ENCODE measurements at places on chromosomes 11 and 22.

DNA sequence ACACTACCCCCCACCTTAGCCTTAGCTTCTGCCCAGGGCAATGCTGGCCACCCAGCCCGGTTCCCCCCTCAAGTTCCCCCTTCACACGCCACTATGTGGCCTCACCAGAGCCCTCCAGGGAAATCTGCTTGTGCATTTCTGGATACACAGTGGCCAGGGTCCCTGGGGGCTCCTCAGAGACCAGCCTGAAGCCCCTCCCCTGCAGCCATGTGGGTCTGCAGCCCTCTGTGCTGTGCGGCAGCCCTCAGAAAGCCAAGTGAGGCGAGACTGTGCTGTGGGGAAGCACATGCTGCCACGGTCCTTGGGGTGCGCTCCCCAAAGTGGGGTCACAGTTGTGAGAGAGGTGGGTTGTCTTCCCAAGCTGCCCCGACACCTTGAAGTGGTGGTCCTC is 2.1 kb upstream of the PLXNB2 start:
- DNase-seq, result no peak

GRCh38 chr11:34650528-34650927 is 29.6 kb downstream of the EHF start:
- DNase-seq, result no peak

GRCh38 chr11:131584785-131585592 is 214.6 kb downstream of the NTM start:
- DNase-seq, result no peak

- DNase-seq, result no peak
Observed at GRCh38 chr11:15580056-15580774, 465.5 kb downstream of the INSC start.

DNA sequence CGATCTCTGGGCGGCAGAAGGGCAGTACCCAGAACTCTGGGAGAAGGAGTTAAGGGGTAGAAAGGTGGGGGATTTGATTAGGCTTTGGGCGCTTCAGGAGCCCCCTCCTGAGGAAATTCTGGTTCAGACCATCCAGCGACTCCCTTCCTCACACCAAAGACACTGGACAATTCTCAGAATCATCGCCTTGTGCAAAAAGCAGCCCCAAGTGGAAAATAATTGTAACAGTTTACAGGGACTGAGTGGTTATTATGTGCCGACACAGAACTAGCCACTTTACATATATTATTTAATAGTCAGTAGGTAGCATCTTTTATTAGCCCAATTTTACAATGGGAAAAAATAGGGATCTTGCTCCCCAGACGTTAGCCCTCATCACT is 662 bp upstream of the TRIM3 start:
- no peak for DNase-seq

DNA sequence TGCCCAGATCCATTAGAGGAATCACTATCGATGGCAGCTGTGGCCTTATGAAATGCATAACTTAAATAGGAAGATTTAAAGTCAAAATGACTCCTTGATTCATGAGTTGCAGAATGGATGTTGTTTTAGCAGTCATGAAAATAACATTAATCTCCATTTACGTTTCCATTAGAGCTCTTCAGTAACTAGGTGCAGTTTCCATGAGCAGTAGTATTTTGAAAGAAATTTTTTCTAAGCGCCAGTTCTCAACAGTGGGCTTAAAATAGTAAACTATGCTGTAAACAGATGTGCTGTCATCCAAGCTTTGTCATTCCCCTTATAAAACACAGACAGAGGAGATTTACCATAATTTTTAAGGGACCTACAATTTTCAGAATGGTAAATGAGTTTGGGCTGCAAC is 1414.1 kb downstream of the LRRC4C start:
- no peak for DNase-seq

DNA sequence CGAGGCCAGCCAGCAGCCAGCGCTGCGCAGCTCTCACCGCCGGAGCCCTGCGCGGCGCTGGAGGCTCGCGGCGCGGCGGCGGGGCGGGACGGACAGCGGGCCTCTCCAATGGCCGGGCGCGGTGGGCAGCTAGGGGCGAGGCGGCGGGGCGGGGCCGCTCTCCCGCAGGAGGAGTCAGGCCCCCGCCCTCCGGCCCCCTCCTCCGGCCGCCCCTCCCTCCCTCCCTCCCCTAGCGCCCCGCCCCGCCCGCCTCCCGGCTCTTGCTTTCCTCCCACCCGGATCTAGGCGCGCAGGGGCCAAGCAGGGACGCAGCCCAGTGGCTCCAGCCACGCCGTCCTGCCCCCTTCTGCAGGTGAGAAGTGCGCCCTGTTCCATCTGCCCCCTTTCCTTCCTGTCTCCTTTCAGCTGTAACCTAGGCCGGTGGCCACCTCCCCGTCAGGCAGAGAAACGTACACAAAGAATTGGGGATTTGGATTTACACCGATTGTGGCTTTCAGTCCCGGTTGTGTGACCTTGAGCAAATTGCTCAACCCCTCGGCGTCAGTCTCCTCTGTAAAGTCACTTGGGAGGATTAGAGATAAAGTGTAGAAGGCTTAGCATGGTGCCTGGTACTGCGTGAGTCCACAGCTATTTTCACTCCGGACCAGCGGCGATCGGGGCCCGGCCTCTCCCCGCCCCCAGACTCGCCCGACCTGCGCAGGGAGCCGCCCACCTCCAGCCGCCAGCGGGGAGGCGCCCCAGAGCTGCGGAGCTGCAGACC is at the start of gene FZD4:
Gene FZD4, minus strand, starts transcription at position 35 of the 760 bp plus-strand sequence. CDS start 310 bp downstream, outside the sequence.
- peak; percentile 60 for DNase-seq

DNA sequence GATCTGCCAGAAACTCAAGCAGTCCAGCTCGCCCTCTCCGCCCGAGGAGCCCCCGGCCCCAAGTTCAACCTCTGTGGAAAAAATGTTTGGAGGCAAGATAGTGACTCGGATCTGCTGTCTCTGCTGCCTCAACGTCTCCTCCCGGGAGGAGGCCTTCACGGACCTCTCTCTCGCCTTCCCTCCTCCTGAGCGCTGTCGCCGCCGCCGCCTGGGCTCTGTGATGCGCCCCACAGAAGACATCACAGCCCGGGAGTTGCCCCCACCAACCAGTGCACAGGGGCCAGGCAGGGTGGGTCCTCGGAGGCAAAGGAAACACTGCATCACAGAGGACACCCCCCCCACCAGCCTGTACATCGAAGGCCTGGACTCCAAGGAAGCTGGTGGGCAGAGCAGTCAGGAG is 20.8 kb downstream of the USP35 start:
- no peak for DNase-seq

DNA sequence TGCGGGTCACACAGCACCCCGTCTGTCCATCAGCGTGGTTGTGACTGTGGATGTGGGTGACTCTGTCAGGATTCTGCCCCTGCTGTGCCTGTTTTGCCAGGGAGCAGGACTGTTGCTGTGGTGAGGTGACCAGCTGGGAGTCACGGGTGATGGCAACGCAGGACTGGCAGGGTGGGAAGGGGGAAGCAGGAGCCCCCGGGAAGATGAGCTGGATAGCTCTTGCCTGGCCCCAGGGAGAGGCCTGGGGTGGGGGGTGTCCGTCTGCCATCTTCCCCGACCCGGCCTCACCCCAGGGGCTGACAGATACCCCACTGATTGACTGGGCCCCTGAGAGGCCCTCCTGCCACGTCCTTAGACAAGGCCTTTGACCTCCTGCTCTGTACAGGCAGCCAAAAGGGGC is 34.3 kb upstream of the TSPAN18 start:
- no peak for DNase-seq

GRCh38 chr11:67303132-67303834 is at the start of gene SSH3:
Gene SSH3, plus strand, starts transcription at chr11:67303530. Its CDS starts 96 bp downstream, at chr11:67303626.
- no peak for DNase-seq

- no peak for DNase-seq
Observed at GRCh38 chr11:74100231-74100630, 70.6 kb downstream of the C2CD3 start.

GRCh38 chr11:96162816-96163499 is 180.0 kb downstream of the MAML2 start:
- no peak for DNase-seq

DNA sequence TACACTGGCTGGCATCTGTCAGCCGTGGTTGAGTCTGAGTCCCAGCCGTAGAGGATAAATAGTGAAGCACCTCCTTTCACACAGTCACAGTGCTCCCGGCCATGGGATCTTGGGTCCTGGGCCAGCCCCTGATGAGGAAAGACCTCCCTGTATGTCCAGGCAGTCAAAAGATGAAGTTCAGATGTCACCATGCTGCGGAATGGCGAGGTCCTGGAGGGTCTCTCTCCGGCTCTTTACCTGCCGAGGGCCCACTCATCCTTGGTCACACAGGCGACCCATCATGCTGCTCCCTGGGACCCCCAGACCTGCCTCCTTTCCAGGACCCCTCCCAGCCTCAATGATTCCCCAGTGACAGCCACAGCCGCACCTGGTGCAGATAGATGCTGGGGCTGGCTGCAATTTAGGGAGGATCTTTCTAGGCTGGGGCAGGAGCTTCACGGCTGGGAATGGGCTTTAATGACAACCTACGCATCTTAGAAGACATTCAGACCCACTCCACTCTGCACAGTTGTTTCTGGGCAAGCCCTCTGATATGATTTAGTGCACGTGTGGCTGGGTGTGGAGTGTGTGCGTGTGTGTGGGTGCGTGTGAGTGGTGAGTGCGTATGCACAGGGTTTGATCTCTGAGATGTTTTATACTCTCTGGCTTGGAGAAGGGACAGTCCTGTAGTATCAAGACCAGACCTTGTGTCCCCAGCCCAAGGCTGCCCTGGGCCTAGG is 79.7 kb downstream of the FBLN1 start:
- no peak for DNase-seq

DNA sequence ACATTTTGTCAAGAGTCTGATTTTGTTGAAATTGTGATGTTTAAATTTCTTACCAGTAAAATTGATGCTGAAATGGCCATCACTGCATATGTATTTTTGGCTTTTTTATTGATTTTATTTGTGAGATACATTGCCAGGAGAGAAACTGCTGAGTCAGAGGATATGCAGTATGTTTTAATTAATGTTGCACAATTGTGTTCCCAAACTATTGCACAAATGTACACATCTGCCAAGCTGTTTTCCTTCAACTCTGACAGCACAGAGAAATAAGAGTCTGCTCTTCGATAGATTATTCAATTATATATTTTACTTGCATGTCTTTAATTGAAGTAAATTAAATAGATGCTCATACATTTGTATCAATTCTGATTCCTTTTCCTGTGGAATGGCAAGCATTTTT is 640.2 kb upstream of the LUZP2 start:
- no peak for DNase-seq
